ENCODE measurements at places on chromosomes 4 and X.

GRCh38 chrX:103092942-103093341, at the start of gene NXF3:
Gene NXF3, minus strand, starts transcription at chrX:103093143. Its CDS starts 120 bp downstream, at chrX:103093023.
- DNase-seq: no peak

- no peak for DNase-seq
These were observed 48.6 kb downstream of the ASB9 start for GRCh38 chrX:15221321-15221720.

DNA sequence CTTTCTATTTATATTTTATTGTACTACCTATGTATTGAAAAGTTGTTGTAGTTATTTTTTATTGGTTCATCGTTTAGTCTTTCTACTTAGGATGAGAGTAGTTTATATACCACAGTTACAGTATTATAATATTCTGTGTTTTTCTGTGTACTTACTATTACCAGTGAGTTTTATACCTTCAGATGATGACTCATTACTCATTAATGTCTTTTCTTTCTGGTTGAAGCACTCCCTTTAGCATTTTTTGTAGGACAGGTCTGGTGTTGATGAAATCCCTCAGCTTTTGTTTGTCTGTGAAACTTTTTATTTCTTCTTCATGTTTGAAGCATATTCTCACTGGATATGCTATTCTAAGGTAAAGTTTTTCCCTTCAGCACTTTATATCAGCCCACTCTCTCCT, 7.7 kb downstream of the LUZP4 start:
- DNase-seq: no peak

DNA sequence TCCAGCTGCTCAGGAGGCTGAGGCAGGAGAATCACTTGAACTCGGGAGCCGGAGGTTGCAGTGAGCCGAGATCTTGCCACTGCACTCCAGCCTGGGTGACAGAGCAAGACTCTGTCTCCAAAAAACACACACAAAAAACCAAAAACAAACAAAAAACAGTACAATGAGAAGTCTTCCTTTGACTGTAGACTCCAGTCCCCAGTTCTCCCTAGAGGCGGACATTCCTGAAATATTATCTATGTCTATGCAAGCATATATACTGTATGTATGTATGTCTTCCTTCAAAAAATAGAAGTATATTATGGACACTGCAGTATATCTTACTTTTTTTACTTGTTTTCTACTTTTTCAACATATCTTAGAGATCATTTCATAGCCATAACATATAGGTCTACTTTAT, 10.2 kb upstream of the FGF2 start:
- no peak for DNase-seq

GRCh38 chr4:113692809-113693411, 68.6 kb downstream of the CAMK2D start:
- no peak for DNase-seq

- DNase-seq: no peak
These were observed 54.2 kb upstream of the MGST2 start for GRCh38 chr4:139611391-139611790.

DNA sequence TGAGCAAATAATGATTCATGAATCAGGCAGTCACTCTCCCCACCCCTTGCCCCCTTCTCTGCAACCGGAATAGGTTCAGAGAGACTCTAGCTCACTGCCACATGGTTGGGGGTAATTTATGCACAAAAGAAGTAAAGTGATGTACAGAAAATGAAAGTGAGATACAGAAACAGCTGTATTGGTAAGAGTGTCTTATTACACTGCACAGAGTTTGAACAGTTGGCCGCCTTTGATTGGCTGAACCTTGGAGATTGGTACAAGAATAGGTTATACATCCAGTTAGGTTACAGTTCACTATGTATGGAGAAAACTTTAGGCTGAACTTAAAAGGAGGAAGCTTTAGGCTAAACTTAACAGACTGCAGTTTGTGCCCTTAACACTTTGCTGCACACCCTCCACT, 34.6 kb upstream of the DIAPH2 start:
- DNase-seq: no peak

GRCh38 chr4:165874072-165874790, 1.2 kb downstream of the TLL1 start:
- peak; percentile 32 for DNase-seq

DNA sequence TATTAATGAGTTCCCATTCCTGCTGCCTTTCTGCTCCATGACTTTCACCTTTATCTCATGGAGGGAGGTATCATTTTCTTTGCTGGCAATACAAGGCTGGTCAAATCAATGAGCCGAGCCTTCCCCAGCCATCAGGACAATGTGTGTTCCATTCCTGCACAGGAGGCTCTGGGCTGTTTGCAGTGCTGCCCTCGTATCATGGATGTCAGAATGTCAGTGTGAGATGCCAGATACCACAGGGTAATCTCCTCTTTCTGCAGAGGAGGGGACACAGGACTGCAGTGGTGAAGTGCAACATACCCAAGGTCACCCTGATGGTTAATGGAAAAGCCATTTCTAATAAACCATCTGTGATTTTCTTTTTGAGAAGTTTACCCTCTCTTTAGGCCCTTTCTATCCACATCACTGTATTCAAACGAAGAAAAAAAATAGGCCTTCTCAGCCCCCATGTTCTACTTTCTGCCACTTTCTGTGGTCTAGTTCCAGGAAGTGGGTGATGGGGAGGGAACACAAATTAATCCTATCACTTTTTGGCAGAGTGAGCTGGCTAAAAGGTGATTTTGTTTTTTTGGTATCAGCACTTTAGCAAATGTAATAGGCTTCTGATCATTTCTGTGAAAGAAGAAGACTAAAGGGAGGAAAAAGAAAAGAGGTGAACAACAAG, 490.2 kb upstream of the BOD1L1 start:
- no peak for DNase-seq

DNA sequence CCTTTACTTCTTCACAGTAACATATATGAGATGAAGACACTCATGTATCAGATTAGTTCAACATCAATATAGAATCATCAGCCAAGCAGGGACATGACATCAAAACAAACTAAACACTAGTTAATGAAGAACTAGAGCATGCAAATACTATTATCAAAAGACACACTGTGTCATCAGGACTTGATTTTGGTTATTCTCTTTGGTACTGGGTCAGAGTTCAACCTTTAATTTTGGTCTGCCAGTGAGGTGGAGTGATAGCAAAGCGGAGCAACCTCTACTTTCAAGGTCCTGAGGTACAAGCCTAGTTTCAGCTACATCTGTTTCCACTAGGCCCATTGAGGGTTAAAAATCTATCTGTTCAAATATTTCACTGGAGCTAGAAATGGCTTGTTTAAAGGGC, 70.5 kb downstream of the TEX13A start:
- no peak for DNase-seq

DNA sequence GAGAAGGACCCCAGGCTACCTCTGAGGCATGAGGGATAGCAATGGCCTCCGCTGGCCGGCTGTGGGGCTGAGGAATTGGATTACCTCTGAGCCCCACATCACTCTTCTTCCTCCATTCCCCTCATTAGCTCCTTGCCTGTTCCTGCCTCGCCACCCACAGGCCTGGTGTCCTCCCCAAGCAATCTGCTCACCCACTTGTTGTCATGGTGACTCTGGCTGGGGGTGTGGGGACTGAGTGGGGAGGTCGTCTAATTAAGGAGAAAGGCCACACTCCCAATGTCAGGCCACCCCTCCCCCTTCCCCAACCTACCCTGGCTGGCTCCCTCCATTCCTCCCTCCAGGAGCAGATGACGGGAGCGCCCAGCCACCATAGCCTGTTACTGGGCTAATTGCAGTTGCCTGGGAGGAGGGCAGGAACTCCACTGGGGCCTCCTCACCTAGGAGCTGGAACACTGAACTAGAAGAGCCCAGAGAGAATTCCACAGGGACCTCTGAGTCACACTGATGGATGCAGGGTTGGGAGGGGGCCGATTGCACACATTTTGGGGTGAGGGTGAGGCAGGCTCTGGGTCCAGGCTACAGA, 20.7 kb downstream of the NALF2 start:
- DNase-seq: no peak

GRCh38 chr4:125750828-125751466, 436.2 kb downstream of the FAT4 start:
- DNase-seq: no peak

DNA sequence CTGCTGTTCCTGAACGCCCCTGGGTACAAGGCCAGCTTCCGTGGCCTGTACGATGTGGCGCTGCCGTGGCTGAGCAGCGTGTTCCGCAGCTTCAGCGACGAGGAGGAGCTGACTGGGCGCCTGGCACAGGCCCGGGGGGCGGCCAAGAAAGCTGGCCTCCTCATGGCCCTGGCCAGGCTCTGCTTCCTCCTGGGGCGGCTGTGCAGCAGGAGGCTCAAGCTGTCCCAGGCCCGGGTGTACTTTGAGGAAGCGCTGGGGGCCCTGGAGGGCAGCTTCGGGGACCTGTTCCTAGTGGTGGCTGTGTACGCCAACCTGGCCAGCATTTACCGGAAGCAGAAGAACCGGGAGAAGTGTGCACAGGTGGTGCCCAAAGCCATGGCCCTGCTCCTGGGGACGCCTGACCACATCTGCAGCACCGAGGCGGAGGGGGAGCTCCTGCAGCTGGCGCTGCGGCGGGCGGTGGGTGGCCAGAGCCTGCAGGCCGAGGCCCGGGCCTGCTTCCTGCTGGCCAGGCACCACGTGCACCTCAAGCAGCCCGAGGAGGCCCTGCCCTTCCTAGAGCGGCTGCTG, 28.2 kb downstream of the SH3TC1 start:
- DNase-seq: no peak

- DNase-seq: no peak
These were observed 474.4 kb downstream of the SH2D1A start for GRCh38 chrX:124820738-124821137.

DNA sequence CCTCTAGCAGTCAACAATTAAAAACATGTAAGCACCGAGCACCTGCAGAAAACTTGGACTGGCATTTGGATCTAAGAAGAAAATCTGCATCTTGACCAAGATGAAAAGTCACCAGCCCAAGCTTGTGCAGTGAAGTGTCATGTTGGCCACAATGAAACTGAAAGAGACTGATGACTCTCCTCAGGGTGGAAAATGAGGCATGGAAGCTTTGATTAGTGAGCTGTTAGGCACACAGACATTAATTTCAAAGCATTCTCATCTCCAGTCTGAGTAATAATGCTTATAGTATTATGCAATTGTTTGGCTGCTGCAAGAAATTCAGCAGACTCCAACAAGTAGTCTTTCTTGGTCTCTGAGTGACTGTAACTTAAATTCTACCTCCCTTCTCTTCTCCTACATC, 150.1 kb downstream of the AR start:
- no peak for DNase-seq

DNA sequence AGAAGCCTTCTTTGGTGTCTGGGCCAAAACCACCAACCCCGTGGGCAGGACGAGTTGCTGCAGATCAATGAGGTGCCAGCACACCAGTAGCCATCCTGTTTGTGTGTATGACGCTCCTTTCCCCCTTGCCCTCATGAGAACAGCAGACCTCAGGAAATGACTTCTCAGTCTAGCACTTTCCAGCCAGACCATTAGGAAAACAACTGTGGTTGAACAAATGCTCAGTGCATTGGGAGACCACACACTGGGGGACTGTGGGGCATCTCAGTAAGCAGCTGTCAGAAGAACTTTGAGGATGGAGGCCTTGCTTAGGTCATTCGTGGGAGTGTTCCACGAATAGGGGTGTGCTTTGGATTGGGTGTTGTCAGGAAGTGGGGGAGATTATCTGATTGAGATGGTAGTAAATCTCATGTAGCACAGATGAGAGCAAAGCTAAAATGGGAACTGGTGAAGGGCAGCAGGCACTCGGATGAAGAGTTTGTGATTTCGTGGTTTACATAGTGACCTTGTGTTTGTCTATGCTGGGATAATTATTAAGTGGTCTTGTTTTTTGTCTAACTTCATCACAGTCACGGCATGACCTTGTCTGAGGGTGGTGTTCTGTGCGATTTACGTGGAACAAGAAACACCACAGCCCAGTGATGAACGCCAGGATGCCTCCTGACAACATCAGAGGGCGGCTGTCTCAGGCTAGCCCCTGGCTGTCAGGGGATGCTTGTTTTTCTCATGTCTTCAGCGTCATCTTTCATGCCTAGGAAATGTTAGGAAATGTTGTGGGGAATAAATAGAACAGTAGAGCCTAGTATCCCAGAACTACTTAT, 70.1 kb downstream of the USP46 start:
- no peak for DNase-seq

DNA sequence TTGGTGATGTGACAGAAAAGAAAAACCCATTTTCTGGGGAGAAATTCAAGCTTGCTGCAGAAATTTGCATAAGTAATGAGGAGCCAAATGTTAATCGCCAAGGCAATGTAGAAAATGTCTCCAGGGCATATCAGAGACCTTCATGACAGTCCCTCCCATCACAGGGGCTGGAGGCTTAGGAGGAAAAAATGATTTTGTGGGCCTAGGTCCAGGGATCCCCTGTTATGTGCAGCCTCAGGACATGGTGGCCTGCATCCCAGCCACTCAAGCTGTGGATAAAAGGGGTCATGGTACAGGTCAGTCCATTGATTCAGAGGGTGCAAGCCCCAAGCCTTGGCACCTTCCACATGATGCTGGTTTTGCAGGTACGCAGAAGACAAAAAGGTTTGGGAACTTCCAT, 90.7 kb downstream of the TGIF2LX start:
- DNase-seq: no peak

- DNase-seq: no peak
These were observed 16.0 kb downstream of the ATP5ME start for GRCh38 chr4:657834-658667.

DNA sequence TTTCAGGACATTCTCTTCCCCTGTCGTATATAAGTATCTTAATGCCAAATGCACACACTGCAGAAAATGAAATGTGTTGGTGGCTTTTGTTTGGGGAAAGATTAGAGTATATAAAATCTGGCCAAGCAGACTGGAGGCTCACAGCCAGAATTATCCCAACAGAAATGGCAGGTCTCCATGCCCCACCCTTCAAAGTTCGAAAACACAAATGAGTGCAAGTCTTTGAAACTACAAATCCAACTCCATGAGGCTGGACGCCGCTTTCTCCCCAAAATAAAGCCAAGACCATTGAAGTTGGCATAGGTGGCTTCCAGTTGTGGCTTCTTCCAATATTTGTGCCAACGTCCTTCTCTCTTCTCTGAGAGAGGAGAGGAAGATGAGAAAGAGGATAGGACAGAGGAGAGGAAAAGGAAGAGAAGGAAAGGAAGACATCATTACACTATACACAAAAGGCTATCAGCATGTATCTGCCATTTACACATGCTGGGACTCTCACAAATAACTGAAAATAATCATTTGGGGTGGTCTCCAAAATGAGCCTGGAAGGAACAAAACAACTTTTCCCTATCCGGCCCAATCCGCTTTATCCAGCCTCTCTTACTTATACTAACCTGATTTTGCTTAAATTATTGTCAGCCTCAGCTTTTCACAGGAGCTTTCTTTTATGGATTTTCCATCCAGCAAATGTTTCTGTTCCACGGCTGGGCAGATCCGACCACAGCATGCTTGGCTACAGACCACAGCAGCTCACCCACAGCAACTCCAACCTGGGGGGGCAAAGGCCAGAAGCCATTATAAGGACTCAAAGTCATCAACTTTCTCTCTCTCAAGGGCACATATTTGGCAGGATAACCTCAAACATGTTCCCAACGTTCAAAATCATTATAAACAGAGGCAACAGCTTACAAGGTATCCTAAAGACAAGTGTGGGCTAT, 71.7 kb downstream of the APBB2 start:
- no peak for DNase-seq

- no peak for DNase-seq
These were observed 265.4 kb upstream of the SLC7A11 start for GRCh38 chr4:138507522-138507921.

All from NCI-H748 treated with DMSO at 0.1 percent for 48 hours (cell line).